ENCODE measurements at places on chromosomes 5 and 9.

DNA sequence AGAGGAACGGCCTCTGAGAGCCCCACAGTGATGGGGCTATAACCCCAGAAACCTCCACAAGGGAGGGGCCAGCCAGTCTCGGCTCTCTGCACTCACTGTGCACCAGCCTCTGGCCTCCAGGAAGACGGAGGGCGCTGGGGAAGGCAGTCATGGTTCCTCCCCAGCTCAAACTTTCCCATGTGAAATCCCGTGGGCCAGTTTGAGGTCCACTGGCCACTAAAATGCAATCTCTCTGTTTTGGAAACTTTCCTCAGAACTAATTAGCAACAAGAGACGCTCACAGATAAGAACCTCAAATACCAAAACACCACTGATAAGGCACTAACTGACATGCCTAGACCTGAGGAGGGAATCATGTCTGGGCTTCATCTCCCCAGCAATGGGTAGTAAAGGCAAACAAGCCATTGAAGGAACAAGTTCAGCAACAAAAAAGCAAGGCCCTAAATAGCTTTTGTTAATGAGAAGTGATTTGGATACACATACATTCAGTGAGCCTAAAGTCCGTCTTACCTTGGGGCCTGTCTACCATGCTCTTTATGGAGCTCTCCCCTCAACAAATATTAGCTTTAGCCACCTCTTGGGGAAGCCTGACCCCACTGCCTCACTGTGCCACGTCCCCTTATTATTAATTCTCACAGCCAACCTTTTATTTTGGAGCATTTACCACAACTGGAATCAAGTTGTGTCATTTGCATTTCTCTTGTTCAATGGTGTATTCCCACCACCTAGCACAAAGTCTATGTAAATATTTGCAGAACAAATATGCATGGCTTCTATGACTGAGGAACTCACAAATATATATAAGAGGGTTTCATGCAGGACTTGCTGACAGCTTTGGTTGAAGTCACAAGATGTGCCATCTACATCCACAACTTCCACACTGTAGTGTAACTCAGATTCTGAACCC is 56.1 kb upstream of the GLRX start:
- peak; percentile 82 for DNase-seq

GRCh38 chr9:136977223-136977622 is at the start of gene PTGDS:
PTGDS (plus strand) TSS chr9:136977504; CDS start chr9:136977579, 75 bp downstream.
- no peak for DNase-seq

GRCh38 chr9:136902259-136902821 is 16.0 kb downstream of the TRAF2 start:
- peak; percentile 33 for DNase-seq

- DNase-seq: no peak
These were observed 59.0 kb downstream of the STARD4 start for GRCh38 chr5:111453295-111453694.

DNA sequence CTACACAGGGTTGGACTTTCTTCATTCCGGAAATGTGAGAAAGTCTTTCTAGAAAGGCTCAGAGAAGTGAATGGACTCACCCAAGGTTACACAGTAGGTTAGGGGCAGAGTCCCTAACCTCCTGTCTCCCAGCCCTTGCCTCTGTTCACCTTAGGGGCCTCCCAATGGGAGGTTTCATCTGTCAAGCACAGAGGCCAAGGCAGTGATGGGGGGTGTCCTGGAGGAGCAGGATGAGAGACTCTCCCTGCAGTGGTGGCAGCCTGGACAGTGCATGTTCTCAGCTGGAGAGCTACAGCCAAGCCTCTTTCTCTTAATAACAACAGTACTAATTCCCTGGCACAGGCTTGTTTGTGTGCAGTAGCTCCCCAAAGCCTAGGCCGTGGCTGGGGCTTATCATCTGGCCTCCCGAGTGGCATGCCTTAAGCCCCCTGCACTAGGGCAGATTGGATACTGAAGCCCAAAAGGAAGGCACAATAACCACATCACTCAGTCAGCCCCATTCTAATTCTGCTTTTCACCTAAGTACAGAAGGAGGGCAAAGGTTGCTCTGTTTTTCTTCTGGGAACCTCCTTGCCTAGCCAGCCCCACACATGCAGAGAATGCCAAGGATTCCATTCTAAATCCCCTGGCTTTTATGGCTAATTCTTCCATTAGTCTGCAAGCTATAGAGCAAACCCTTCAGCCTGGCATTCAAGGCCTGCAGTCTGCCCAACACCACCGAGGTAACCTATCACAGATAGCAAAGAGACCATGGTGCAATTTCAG is 50.2 kb upstream of the XPA start:
- DNase-seq: peak; percentile 84

GRCh38 chr5:120207129-120207528 is 257.0 kb upstream of the PRR16 start:
- no peak for DNase-seq

GRCh38 chr9:86695910-86696424 is 251.3 kb downstream of the GAS1 start:
- DNase-seq: no peak

DNA sequence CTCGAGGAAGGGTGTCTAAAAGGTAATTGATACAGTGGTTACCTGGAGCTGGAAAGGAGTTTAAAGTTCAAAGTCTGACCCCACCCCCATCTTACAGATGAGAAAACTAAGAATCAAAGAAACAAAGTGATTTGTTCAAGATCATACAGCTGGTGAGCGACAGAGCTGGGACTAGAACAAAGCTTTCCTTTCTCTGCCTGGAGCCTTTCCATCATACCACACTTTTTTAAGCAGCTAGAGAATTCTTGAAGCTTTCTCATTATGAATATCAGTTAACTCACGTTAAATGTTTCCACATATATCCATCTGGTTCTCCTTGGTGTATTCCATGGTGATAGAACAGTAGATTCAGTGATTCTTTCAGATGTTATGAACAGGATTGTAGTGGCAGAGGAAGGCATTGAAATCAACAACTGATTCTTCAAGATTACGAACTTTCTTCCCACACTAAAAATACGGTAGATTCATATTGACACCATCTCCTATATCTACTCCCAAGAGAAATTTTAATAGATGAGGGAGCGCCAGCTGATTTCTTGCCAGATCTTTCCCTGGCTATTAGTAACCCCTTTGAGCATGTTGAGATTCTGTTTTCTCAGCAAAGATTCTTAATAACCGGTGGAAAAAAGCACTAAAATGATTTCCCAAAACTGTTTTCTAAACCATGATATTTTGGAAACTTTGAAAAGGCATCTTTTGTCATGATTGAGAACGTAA is 233.7 kb downstream of the ADAMTSL1 start:
- DNase-seq: no peak

DNA sequence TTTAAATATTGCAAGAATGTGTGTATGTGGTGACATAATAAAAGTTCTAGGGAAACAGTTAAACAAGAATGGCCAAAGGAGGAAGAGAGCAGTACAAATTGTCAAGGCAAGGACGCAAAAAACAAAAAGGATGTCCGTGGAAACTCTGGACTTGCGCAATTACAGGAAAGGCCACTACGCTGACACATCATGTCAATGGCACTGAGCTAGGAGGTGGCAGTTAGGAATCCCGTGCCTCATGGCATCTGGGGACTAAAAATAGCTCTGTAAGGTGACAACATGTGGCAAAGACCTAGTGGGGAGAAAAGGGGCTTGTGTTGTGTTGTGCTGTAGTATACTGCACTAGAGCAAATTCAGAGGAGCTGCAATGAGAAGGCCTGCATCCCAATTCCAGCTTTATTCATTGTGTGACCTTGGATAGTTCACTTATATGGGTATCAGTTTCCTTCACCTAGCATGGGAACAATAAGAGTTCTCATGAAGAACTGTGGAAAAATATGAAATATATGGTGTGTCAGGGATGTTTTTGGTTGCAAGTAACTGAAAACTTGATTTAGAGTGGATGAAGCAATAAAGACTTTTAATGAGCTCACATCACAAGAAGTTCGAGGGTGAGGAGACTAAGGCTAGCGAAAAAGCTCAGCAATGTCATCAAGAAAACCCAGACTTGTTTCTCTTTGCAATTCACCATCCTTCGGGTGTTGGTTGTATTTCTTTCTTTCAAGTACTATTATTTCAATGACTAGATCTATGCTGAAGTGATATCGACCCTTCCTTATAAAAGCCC is 124.1 kb upstream of the STC2 start:
- no peak for DNase-seq

Measured in Caco-2 (cell line).